ENCODE measurements at places on chromosomes 4 and X. TPM values are rescaled to one million over a fixed set of nuclear protein-coding genes. Genes with fewer than 3 reads are reported as not detected.

EGFL6 gene
- total RNA-seq = not detected

GRCh38 chrX:12611471-12611870 is 179.7 kb upstream of the PRPS2 start:
- no peak for DNase-seq
- no peaks in the 10 kb centered on the region for H3K36me3 ChIP-seq
- no peak overlapping the region for H3K27ac ChIP-seq
- no peak overlapping the region for H3K4me3 ChIP-seq

DNA sequence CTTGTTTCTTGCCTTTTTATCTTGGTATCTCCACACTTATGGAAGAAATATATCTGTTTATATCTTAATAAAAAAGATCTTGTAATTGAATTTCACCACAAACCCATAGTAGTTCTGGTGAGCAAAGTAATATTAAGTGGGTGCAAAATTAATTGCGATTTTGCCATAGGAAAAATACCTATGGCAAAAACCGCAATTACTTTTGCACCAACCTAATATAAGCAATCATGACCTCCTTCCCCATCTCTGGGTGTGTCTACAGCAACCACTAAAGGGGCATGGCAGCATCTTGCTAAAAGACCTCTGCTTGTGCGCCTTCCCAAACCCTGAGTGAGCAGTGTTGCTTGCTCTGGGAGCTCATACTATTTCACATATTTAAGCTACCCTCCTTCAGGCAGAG is 124.2 kb upstream of the GUCY1A1 start:
- no peak overlapping the region for H3K27ac ChIP-seq
- DNase-seq = no peak
- no peaks in the 10 kb centered on the region for H3K36me3 ChIP-seq
- no peaks in the 10 kb centered on the region for H3K4me1 ChIP-seq
- no peaks in the 10 kb centered on the region for H3K27me3 ChIP-seq

DNA sequence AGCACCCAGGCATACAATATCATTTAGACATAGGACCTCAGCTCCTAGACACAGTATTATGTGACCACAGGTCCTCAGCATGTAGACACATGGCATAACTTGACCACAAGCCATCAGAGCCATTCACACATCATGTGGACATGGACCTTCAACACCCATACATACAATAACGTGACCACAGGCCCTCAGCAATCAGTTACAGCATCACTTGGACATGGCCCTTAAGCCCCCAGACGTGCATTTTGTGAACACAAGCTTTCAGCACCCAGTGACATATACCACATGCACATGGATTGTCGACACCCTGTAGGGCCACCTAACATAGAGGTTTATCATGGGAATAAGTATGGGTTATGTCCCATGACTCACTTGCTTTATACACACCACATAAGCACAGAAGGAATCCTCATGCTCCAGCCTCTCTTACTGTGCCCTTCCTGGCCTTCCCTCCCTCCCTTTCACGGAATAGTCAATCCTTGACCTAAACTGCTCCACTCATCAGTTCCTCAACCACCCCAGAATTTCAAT is 1.9 kb downstream of the TSPYL2 start:
- no peak overlapping the region for H3K4me3 ChIP-seq
- no peaks in the 10 kb centered on the region for H3K36me3 ChIP-seq
- H3K27me3 ChIP-seq = no peaks in the 10 kb centered on the region
- H3K4me1 ChIP-seq = no peaks in the 10 kb centered on the region
- H3K27ac ChIP-seq = no peak overlapping the region
- no peak for DNase-seq

DNA sequence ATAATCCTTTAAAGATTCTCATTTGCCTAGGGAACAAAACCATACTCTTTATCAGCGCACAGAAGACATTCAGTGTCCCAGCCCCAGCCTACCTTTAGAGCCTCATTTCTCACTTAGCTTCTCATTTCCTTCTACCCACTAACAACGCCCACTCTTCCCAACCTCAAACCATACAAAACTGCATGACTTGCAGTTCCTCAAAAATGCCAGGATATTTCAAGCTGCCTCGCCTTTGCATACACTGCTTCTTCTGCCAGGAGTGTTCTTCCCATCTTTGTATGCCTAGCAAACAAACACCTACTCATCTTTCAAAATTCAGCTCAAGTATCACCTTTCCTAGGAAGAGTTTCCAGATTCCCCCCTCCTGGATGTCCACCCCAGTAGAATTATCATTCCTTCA is 129.9 kb upstream of the ADGRL3 start:
- H3K27me3 ChIP-seq = no peaks in the 10 kb centered on the region
- H3K36me3 ChIP-seq = no peaks in the 10 kb centered on the region
- H3K4me3 ChIP-seq = no peak overlapping the region
- no peak overlapping the region for H3K27ac ChIP-seq
